ENCODE measurements at places on chromosomes 4 and X.

DNA sequence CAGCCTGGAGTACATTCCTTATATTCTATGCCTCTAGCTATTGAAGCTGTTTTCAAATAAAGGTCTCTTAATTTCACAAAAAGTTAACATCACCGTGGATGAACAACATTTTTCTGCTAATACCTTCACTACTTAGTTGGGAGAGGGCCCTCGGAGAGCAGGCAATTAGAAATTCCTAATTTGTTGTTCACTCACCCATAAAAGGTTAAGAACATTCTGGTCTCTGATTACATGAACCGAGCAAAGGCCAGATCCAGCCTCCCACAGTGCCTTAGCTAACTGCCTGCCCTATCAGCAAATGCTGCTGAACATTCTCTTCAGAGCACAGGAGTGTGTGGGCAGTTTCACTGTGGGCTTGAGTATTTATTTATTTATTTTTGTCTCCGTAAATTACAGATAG lies 36.0 kb upstream of the TTC29 start:
- no peak for DNase-seq

GRCh38 chr4:26253968-26254367 lies 66.8 kb upstream of the RBPJ start:
- DNase-seq: no peak

GRCh38 chr4:110636171-110636679 lies 13.3 kb upstream of the PITX2 start:
- DNase-seq: no peak

DNA sequence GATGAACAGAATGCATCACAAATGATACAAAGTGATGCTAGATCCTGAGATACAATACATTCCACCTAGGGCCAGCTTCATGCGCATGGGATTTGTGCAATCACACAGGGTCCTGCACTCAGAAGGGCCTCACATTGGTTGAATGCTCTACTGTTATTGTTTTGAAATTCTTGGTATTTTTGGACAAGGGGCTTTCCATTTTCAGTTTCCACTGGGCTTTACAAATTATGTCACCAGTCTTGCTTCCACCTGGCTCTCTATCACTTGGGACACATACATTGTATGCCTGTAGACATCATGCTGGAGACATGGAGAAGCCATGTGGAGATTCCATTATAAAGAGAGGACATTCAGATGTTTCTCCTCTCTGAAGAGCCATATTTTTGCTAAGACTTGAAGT lies 155.8 kb downstream of the NAA11 start:
- DNase-seq: no peak

- no peak for DNase-seq
These were observed 888.0 kb downstream of the PCDH18 start for GRCh38 chr4:136644279-136644678.

DNA sequence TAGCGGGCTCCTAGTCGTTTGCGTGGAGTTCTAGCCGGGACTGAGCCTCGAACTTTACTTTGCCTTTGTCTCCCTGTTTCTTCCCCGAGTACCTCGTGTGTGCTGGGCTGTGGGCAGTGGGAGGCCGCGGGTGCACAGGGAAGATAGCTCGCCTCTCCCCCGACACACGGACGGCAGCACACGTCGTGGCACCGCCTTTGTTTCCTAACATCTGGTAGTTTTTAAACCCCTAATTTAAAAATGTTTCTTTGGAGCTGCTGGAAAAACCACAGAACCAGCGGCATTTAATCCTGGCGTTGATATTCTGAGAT lies 866 bp downstream of the RBM46 start:
- DNase-seq: no peak
